Stimulated activated CD8-positive, alpha-beta memory T cell treated with anti-CD3 and anti-CD28 coated beads, Interleukin-12 subunit alpha, Interleukin-12 subunit beta, amount 100 ng/mL, for 1 hour (primary cell): ENCODE measurements at places on chromosomes 13 and 19.
A peak's percentile ranks its signal among the peaks of the same experiment; 100 is the strongest.

GRCh38 chr13:68608147-68608546 lies 1378.0 kb upstream of the PCDH9 start:
- no peak for DNase-seq

GRCh38 chr19:2837430-2837829 lies 3.8 kb upstream of the ZNF555 start:
- no peak for DNase-seq

GRCh38 chr13:109249780-109250528 lies 536.4 kb downstream of the IRS2 start:
- no peak for DNase-seq

GRCh38 chr19:869245-870177 lies 10.0 kb downstream of the CFD start:
- no peak for DNase-seq

DNA sequence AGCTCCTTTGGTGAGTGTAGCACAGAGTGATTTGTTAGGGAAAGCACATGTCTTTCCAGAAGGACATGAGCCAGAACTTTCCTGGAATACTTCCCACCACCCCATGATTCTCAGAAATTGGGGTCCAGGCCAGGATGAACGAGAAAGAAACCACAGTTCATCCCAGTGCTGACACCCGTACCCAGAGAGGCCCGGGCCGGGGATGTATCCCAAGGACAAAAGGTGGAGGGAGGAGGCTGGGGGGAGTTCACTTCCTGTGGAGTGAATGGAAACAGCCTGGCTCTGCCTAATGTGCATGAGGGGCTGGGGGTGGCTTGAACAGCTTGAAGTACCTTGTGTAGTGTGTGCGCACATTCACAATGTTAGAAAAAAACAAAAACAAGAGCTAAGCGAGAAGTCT lies 47.5 kb downstream of the CDADC1 start:
- DNase-seq, result no peak

DNA sequence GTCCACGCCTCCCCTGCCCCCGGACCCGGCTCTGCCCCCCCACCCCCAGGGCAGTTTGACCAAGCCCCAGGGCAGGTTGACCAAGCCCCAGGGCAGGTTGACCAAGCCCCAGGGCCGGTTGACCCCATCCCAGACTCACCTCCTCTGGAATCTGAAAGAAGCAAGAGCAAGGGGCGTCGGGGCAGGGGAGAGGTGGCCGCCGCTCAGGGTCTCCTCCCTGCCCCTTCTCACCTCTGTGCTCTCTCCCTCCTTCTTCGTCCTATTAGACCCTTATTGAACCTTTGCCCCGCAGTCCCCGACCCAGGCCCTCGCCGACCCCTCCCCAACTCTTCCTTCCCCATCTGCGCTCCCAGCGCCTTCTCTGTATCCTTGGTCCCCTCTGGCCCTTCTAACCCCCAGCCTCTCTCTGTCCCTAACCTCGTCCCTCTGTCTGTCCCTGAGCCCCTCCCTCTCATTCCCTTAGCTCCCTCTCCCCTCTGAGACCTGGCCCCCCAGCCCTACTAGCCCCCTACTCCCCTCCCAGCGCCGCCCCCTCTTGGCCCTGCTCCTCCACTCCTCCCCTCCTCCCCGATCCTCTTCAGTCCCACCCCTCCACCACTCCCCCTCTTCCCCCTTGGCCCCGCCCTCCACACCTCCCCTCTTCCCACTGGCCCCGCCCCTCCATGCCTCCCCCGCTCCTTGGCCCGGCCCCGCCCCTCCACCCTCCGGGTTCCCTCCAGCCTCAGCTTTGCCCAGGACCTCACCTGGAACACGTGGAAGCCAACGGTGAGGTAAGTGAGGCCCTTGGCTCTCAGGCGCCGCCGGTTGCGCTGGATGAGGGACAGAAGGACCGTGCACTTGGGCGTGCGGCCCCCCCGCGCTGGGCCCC lies 7.6 kb downstream of the CAPN12 start:
- peak; percentile 42 for DNase-seq

- DNase-seq, result no peak
Observed at GRCh38 chr13:62524061-62524460, 1108.4 kb upstream of the PCDH20 start.

DNA sequence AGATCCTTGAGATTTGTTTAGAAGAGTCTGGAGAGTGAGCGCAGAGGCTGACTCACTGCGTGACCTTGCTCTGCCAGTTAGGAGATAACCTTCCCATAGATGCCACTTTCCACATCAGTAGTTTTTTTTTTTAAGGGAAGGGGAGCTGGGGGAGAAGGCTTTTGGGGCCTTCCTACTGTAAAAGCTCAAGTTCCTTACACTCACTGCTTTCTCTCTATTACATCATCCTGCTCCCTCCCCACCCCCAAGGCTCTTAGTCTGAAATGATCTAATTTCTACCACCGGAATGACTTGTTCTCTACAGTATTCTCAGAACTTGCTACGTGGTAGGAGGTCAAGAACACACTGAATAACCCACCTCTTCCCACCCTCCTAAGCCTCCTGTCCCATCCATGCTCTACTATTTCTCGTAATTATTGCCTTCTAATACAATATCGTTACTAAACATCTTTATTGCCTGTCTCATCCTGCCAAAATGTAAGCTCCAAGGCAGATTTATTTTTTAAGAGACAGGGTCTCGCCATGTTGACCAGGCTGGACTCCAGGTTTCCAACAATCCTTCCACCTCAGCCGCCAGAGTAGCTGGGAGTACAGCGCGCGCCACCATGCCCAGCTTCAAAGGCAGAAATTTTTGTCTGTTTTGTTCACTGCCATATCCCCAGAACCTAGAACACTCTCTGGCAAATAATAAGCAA lies 1.2 kb downstream of the LONP1 start:
- DNase-seq, result no peak

GRCh38 chr19:42553292-42554045 lies 25.2 kb upstream of the CEACAM1 start:
- no peak for DNase-seq

- DNase-seq, result no peak
Observed at GRCh38 chr19:13347367-13347766, 158.9 kb downstream of the CACNA1A start.

DNA sequence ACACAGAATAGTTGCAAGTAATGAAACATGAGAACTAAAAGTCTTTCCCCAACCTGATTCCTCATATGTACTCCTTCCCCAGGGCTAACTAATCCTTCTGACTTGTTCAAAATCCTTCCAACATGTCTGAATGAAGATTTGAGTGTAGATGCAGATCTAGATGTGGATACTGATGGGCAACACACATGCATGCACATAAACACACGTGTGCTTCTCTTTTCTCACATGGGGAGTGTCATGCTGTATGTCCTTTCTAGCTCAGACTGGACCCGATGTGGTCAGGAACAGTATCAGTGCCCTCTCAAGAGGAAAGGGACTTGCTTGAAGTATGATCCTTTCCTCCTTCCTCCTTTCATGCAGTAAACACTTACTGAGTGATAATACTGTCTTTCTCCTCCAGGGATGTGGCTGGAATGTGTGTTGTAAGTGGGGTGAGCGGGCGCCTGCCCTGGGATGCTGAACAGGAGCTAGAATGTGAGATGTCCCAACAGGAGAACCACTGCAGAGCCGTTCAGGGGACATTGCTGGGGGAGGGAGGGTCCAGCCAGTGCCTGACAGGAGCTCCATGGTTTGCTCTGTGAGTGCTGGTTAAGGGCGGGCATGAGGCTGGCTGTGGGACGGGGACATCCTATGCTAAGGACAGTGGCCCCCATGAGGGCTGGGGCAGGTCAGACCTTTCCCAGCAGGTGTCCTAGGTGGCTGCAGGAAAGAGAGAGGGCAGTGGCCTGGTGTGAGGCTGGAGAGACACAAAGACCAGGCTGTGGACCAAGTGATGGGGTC lies 146.9 kb downstream of the TEX29 start:
- DNase-seq, result no peak

DNA sequence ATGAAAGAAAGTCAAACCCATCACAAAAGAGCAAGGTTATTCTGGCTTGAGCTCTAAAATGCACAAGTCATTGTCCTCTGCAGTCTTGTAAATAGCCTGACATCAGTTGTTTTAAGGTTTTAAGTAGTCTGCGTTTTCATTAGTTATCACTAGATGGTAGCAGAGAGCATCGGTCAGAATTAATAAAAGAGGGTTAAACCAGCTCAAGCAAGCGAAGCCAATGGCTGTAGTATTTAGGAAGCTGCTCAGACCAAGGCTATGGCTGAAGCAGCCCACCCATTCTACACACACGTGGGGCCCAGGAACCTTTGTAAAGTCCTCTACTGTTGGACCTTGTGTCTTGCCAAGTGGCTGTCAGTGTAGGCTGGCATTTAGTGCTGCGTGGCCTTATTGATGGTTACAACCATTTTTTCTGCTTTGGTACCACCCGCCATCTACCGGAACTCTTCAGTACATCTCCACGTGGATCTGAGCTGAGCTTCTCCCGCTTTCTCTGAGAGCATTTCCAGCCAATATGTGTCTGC lies 13.3 kb upstream of the ZNF57 start:
- no peak for DNase-seq

- DNase-seq, result no peak
Observed at GRCh38 chr19:39325778-39326665, 5.4 kb upstream of the LRFN1 start.

- no peak for DNase-seq
Observed at GRCh38 chr13:94414141-94414540, 65.3 kb downstream of the DCT start.

DNA sequence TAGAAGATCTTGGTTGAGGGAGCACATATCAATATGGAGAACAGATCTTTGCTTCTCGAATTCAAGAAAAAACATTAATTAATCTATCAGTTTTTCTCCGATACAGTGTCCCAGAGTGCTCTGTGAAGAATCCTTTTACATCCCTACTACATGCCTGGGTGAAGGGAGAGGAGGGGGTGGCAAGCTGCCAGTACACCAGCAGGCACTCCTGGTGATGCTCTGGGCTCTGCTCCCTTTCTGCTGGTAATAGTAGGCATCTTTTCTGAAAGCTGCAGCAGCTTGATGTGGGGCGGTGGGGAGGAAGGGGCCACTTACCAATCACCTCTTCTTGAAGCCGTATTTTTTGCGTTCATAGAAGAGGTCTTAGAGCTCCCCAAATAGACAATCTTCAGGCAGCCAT lies 30.7 kb downstream of the PBX4 start:
- DNase-seq, result no peak

DNA sequence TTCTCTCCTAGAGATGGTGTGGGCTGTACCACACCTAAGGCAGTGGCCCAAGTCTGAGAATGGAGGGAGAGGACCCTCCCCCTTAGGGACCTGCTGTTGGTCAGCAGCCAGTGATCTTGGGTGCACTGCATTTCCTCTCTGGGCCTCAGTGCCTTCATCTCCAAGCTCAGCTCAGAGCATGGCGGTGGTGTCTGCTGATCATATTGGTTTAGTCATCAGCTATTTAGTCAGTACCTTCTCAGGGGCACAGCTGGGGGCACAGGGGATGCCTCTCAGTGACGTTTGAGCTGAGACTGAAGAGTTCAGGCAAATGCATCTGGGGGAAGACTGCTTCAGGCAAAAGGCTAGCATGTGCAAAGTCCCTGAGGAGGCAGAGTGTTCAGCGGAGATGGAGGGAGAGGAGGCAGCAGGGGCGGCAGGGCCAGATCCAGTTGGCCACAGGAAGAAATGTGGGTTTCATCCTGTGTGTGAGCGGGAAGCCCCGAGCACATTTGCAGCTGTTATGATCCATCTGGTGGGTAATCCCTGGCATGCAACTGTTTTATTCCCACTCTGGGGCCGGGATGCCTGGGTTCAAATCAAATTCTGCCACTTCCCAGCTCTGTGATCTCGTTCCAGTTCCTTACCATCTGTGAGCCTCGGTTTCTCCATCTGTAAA lies 15.7 kb upstream of the PGLS start:
- DNase-seq, result no peak

DNA sequence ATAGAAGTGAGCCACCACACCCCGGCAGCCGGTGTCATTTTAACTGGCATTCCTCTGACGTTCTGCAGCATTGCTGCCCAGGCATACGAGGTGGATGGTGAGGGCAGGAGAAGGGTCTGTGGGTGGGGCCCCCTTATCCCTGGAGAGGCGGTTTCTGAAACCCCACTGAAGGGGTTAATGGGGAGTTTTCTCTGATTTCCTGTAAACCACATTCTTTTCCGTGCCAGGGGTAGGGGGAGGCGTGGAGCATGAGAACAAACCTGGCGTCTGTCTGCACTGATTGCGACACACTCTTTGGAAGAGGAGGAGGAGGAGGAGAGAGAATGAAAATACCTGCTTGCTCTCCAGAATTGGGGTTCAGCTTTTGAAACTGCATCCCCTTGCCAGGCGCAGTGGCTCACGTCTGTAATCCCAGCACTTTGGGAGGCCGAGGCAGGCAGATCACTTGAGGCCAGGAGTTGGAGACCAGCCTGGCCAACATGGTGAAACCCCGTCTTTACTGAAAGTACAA lies 2.7 kb upstream of the C3 start:
- DNase-seq, result no peak

DNA sequence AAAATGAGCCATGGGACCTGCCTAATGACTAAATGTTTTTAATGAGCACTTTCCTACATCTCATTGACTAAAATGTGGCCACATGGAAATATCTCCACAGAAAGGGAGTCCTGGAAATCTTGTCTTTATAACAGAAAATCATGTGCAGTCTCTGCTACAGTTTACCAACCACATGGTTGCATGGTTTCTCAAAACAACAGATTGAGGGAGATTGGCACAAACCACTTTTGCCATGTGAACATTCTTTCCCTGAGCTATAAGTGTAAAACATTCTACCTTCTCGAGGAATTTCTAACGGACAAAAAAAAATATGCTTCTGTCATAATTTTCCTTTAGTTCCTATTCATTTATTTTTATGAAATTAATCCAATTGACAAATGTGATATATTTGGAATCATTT lies 218.9 kb upstream of the SLITRK5 start:
- DNase-seq, result no peak

DNA sequence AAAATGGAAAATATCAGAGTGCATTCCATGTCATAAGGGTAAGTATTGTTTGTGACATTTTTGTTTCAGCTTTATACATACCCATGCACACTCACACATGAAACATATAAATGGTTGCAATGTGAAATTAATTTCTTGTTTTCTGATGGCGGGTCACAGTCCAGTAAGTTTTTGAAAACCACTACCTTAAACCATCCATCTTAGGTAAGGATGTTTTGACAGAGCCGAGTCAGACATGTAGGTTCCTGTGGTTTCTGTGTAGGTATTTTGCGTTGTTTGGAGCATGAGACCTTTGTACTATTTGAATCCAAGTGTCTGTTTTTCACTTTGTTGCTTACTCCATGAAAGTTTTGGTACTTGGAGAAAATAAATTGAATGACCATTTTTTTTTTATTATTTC lies 121.7 kb downstream of the B3GLCT start:
- DNase-seq, result no peak
